ENCODE measurements at places on chromosomes 12 and 14.
A peak's percentile ranks its signal among the peaks of the same experiment; 100 is the strongest.

- no peaks in the 10 kb centered on the region for H3K4me1 ChIP-seq
- no peaks in the 10 kb centered on the region for H3K36me3 ChIP-seq
- H3K27me3 ChIP-seq, result no peaks in the 10 kb centered on the region
- H3K27ac ChIP-seq, result no peak overlapping the region
- no peak overlapping the region for H3K4me3 ChIP-seq
Observed at GRCh38 chr14:88473791-88474190, 81.0 kb downstream of the PTPN21 start.

DNA sequence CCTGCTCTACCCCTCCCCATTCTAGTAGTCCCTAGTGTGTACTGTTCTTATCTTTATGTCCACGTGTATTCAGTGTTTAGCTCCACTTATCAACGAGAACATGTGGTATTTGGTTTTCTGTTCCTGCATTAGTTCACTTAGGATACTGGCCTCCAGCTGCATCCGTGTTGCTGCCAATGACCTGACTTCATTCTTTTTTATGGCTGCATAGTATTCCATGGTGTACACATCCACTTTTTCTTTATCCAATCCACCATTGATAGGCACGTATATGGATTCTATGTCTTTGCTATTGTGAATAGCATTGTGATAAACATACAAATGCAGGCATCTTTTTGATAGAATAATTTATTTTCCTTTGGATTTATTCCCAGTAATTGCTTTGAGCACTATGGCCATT, 327.7 kb downstream of the DUSP6 start:
- no peak overlapping the region for H3K4me3 ChIP-seq
- DNase-seq, result no peak
- no peak overlapping the region for H3K27ac ChIP-seq
- H3K27me3 ChIP-seq, result no peaks in the 10 kb centered on the region
- peaks cover 6% of the 10 kb centered on the region for H3K36me3 ChIP-seq

- no peak for DNase-seq
- peaks cover 54% of the 10 kb centered on the region for H3K36me3 ChIP-seq
- H3K4me3 ChIP-seq, result no peak overlapping the region
- H3K27me3 ChIP-seq, result no peaks in the 10 kb centered on the region
Observed at GRCh38 chr12:46260124-46260912, 8.5 kb downstream of the SLC38A1 start.

DNA sequence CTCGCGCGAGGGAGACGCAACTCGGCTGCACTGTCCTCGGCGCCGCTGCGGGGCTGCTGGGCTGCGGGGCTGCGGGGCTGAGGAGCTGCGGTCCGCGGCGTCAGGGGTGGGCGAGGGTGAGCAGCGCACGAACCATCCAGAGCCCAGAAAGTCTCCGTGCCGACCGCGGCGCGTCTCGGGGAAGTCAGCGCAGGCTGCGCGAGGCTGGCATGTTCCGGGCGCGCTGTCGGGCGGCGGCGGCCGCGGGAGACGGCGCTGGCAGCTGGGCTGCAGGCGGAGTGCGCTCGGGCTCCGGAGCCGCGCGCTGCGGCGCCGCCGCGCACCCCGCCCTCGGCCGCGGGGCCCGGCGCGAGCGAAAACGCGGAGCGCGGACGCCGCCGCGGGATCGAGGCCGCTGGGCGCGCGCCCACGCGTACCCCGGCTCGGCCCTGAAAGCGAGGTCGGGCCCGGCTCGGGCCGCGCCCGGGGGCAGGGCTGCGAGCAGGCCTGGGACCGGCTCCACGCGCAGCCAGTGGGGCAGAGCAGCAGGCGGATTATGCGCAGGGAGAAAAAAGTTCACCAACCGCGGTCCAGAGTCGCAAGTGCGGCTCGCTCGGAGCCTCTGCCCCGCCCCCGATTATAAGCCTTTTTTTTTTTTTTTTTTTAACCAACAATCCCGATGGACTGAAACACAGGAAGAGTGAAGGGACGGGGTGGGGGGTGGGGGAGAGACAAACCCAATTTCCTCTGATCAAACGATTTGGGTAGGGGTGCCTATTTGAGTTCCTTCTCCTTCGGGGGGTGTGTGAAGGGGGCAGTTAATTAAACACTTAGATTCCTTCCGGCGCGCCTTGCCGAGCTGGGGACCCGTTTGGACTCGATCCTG, at the start of gene PRICKLE1:
PRICKLE1 (minus strand) TSS at position 282 of the 865 bp plus-strand sequence. CDS start 117,230 bp downstream, outside the sequence.
- peaks cover 81% of the 10 kb centered on the region for H3K27me3 ChIP-seq
- peaks cover 18% of the 10 kb centered on the region for H3K4me1 ChIP-seq
- H3K4me3 ChIP-seq, result peak within 1 kb of the TSS; percentile 64
- DNase-seq, result peak; percentile 45

DNA sequence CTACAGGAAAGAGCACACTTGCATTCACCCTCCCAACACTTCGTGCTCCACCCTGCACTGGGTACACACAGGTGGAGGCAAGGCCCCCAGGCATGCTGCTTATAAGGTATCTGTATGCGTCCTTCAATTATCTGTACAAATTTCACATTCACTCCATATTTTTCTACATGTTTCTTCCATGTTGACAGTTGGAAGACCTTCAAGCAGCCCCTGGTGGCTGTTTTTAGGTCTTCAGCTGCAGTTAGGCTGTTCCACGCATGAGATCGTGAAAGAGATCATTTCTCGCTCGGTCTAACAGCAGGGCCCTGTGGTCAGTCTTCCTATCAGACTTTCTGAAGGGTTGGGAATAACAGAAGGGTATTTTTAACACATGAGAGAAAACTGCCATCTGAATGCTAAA, 47.1 kb downstream of the PLXNC1 start:
- H3K27ac ChIP-seq, result no peak overlapping the region
- H3K4me3 ChIP-seq, result no peak overlapping the region
- H3K27me3 ChIP-seq, result no peaks in the 10 kb centered on the region
- peaks cover 85% of the 10 kb centered on the region for H3K36me3 ChIP-seq
- no peak for DNase-seq

- DNase-seq, result no peak
- H3K27me3 ChIP-seq, result peaks cover 3% of the 10 kb centered on the region
- no peak overlapping the region for H3K27ac ChIP-seq
- no peaks in the 10 kb centered on the region for H3K36me3 ChIP-seq
Observed at GRCh38 chr12:66453844-66454243, 151.6 kb downstream of the HELB start.

- peaks cover 3% of the 10 kb centered on the region for H3K4me1 ChIP-seq
- H3K36me3 ChIP-seq, result no peaks in the 10 kb centered on the region
- no peak for DNase-seq
- H3K27ac ChIP-seq, result no peak overlapping the region
- H3K4me3 ChIP-seq, result no peak overlapping the region
Observed at GRCh38 chr12:25271486-25272098, 20.9 kb upstream of the KRAS start.

- H3K4me3 ChIP-seq, result no peak overlapping the region
- peaks cover 5% of the 10 kb centered on the region for H3K4me1 ChIP-seq
- no peak overlapping the region for H3K27ac ChIP-seq
- no peaks in the 10 kb centered on the region for H3K36me3 ChIP-seq
- no peak for DNase-seq
Observed at GRCh38 chr12:63814146-63814772, 30.2 kb upstream of the SRGAP1 start.

GRCh38 chr12:50611021-50611744, 106.4 kb downstream of the DIP2B start:
- H3K4me1 ChIP-seq, result peaks cover 5% of the 10 kb centered on the region
- no peaks in the 10 kb centered on the region for H3K27me3 ChIP-seq
- DNase-seq, result no peak

DNA sequence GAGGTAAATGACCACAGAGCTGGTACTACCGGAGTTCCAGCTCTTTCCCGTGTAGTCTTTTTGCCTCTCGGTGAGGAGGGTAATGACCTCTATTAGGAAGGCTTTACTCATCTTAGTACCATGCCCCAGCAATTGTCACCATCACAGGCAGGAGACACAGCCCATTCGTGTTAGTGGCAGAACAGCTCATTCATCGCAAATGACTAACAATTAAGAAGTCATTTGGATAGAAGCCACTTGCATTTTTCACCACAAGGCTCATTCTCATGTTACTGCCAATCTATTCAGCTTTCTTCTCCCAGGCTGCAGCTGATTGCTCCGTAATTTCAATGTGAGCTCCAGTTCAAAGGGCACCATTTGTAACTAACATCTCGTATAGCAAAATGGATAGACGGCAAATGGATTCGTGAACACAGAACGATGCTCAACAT, 718.8 kb upstream of the TMEM132C start:
- no peak for DNase-seq
- H3K4me1 ChIP-seq, result no peaks in the 10 kb centered on the region
- no peak overlapping the region for H3K4me3 ChIP-seq

DNA sequence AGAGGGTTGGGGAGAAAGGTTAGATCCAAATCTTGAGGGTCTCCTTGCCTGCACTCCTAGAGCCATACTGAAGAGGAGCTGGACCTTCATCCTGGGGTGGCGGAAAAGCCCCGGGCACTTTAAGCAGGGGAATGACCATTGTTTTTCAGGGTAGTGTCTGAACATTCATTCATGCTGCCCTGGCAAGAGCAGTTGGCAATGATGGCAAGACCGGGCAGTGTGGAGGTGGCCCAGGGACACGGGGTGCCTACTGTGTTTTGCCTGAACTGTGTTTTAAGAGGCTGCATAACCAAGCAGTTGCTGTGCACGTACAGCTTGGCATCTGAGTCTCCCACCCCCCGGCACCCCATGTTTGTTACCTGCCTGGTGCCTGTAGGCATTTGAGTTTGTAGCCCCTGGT, 14.7 kb downstream of the TPCN1 start:
- no peak overlapping the region for H3K27ac ChIP-seq
- H3K36me3 ChIP-seq, result peaks cover 10% of the 10 kb centered on the region
- DNase-seq, result no peak
- peaks cover 31% of the 10 kb centered on the region for H3K4me1 ChIP-seq

GRCh38 chr12:69906411-69907216, 81.6 kb downstream of the MYRFL start:
- H3K27ac ChIP-seq, result no peak overlapping the region
- no peak for DNase-seq
- H3K4me3 ChIP-seq, result no peak overlapping the region
- no peaks in the 10 kb centered on the region for H3K36me3 ChIP-seq
- no peaks in the 10 kb centered on the region for H3K4me1 ChIP-seq

DNA sequence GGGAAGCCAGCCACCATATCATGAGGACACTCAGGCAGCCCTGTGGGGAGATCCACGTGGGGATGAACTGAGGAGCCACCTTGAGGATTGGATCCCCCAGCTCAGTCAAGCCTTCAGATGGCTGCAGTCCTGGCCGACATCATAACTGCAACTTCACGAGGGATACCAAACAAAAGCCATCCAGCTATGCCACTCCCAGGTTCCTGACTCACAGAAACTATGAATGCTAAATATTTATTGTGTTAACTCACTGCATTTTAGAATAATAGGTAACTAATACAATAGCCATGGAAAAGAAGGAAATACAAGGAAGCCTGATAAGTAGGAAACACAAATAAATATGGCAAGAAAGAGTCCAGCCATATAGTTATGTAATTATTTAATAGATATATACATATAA, 42.1 kb upstream of the FAM222A start:
- no peaks in the 10 kb centered on the region for H3K4me1 ChIP-seq
- H3K27ac ChIP-seq, result no peak overlapping the region
- no peak overlapping the region for H3K4me3 ChIP-seq

- no peaks in the 10 kb centered on the region for H3K36me3 ChIP-seq
- H3K27ac ChIP-seq, result no peak overlapping the region
Observed at GRCh38 chr14:93135399-93135798, 19.7 kb upstream of the ITPK1 start.

DNA sequence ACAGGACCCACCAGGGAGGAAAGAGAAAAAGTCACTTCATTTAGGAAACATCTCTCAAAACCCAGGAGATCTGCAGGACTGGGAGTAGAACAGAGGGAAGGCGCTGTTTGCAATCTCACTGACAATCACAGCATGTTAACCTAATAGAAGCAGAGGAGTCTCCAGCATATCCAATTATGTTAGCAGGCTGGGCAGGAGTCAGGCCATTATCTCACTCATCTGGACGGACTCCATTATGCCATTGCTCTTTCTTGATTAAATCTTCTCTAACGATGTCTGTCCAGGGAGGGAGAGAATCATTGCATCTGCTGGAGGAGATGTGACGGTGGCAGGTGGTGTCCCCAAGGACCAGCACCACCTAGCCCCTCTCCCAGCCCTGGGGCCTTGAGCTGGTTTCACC, 203.8 kb upstream of the SFSWAP start:
- H3K27me3 ChIP-seq, result peaks cover 8% of the 10 kb centered on the region
- no peak overlapping the region for H3K27ac ChIP-seq
- H3K36me3 ChIP-seq, result no peaks in the 10 kb centered on the region
- H3K4me3 ChIP-seq, result no peak overlapping the region
- DNase-seq, result no peak

GRCh38 chr12:43336962-43337555, 214.9 kb downstream of the ADAMTS20 start:
- no peak overlapping the region for H3K27ac ChIP-seq
- H3K27me3 ChIP-seq, result no peaks in the 10 kb centered on the region
- no peaks in the 10 kb centered on the region for H3K4me1 ChIP-seq

DNA sequence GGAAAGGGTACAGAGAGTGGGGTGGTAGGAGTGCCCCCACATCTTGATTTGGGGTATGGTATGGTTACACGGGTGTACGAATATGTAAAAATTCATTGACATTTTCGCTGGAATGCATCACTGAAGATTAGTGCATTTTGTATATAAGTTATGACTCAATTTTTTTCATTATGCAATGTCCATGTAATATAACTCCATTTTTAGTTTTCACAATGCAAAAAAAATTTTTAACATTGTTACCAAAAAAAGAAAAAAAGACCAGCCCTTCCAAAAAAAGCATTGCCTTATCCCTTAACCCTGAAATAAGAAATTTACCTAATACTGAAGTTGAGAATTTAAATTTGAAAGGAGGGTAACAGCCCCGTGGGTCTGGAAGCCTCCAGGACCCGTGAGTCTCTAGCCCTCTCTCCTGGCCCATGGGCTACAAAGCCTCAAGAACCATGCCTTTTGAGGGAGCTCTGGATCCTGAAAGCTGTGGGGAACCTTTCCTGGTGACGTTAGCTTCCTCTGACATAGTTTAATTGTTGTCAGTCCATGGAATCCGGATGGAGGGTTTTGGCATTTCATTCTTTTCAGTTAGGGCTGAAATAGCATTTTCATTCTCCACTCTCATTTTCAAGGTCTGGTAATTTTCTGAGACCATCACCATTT, 55.6 kb upstream of the ACTN1 start:
- H3K27ac ChIP-seq, result no peak overlapping the region
- peaks cover 54% of the 10 kb centered on the region for H3K27me3 ChIP-seq
- no peaks in the 10 kb centered on the region for H3K36me3 ChIP-seq
- no peak overlapping the region for H3K4me3 ChIP-seq
- no peaks in the 10 kb centered on the region for H3K4me1 ChIP-seq

GRCh38 chr12:75533239-75533638, 21.8 kb upstream of the KRR1 start:
- no peak overlapping the region for H3K27ac ChIP-seq
- no peak for DNase-seq
- no peaks in the 10 kb centered on the region for H3K4me1 ChIP-seq
- H3K4me3 ChIP-seq, result no peak overlapping the region
- H3K36me3 ChIP-seq, result no peaks in the 10 kb centered on the region
